PC-3 (cell line): ENCODE measurements at places on chromosomes 3 and 15. TPM values are rescaled to one million over a fixed set of nuclear protein-coding genes. Genes with fewer than 3 reads are reported as not detected.
A peak's percentile ranks its signal among the peaks of the same experiment; 100 is the strongest.

CASR gene
- not detected in 2 replicates for total RNA-seq

P2RY14 gene
- total RNA-seq, result not detected in 2 replicates

ZIC1 gene
- not detected in 2 replicates for total RNA-seq

MTFMT gene
- 15.5 and 31.3 TPM in 2 replicates for total RNA-seq

ZNF619 gene
- 3.5 and 6.0 TPM in 2 replicates for total RNA-seq

DNA sequence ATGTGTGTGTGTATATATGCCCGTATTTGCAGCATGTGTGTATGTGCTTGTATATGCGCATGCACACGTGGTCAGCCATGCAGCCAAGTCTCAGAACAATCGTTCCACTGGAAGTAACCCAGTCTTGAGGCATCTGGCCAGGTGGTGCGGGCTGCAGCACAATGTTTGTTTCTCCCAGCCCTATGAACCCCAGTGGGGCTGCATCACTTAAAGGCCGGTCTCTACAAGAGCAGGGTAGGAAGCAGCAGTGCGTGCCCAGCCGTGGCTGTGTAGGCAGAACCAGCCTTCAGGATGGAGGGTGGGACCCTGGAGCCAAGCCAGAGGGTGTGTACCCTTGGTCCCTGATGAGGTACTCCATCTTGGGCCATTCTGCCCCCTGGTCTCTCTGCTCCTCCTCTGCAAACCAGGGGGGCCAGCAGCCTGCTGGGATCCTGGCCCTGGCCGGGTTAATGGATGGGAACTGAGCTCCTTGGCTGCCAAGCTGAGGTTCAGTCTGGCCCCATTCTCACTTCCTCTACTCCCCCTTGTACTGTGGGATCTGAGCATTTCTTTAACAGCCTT is 11.8 kb downstream of the KLF13 start:
- no peak for DNase-seq

DNA sequence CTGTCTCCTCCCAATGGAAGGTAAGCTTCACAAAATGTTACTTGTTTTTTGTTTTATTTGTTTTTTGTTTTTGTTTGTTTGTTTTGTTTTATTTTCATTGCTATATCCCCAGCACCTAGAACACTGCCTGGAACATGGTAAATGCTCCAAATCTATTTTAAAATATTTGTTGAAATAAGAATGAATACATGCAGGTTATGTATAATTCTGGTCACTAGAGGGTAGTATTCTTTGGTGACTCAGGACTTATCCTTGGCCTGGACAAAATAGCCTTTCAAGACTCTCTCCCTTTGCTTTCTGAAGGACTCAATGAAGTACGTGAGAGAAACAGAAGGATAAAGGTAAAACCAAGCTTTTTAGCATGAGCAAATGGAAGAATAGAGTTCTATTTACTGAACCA is 46.9 kb upstream of the PPP2R3A start:
- DNase-seq, result peak; percentile 52

DNA sequence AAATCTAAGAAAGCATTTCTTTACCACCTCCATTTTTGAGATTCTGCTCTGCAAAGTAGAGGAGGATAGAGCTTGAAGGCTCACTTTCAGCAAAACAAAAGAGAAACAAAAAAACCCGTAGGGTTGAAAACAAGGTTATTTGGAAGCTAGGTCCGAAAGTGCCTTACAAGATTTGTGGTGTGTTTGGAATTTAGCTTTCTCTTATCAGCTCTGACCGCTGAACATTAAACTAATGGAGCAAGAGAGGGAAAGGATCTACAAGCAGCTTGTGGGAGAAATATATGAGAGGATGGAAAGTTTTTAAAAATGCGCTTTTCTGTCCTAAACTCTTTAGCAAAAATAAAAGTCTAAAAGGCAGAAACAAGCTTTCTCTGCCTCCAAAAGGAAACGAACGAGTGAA is 545.5 kb downstream of the NTRK3 start:
- no peak for DNase-seq

GRCh38 chr3:58573640-58574039 is 3.6 kb downstream of the FAM107A start:
- DNase-seq, result no peak

- peak; percentile 11 for DNase-seq
Observed at GRCh38 chr15:99385865-99386264, 134.6 kb downstream of the LRRC28 start.

GRCh38 chr3:54830658-54831057 is 97.2 kb downstream of the LRTM1 start:
- DNase-seq, result peak; percentile 75

GRCh38 chr3:12265508-12265907 is 23.4 kb upstream of the PPARG start:
- DNase-seq, result no peak

DNA sequence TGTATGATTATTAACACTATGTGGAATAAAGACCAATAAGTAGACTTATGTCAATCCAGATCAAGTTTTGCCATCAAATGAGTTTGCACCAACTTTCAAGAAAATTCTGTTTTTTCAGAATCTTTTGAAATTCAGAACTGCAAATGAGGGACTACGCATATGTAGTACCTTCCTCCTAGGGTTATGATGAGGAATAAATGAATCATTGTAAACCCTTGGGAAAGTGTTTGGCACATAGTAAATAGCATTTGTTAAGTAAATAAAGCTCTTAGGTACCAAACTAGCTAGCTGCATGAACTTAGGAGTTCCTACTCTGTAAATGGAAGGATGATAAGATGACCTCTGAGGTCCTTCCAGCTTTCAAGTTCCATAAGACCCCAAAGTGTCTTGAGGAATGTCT is 242.6 kb upstream of the SETMAR start:
- no peak for DNase-seq

- peak; percentile 17 for DNase-seq
Observed at GRCh38 chr3:136772709-136773108, 20.5 kb upstream of the STAG1 start.

DNA sequence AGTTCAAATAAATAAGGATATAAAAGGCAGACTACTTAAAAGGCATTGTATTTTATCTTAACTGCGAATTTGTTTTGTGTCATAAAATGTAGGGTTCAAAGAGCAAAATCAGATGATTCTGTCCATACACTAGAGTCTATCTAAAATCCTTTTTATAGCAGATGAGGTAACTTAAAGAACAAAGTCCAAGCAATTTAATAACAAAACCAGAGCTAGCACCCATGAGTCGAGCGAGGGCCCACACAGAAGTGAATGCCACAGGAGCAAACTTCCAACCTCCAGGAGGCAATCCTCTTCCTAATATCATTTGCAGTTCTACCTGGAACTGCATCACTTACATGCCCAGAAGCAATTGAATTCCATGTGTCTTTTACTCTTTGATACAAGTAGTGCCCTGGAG is 35.4 kb upstream of the KBTBD8 start:
- no peak for DNase-seq

DNA sequence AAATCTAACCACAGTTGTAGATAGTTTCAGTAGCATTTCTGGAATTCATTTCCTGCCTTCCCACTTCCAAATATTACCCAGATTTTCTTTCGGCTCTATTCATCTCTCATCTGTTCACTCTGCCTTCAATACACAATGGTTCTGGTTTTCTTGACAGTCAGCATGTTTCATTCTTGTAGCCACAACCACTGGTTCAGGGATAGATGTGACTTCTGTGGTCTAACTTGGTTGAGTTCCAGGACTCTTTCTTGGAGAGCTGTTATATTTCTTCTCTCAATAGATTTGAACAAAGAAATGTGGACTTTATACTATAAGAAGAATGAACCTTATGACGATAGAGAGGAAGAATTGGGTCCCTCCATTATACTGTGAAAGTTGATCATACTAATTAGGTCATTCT is 228.8 kb downstream of the NSUN3 start:
- DNase-seq, result no peak

- no peak for DNase-seq
Observed at GRCh38 chr3:107718547-107718946, 195.8 kb downstream of the BBX start.

DNA sequence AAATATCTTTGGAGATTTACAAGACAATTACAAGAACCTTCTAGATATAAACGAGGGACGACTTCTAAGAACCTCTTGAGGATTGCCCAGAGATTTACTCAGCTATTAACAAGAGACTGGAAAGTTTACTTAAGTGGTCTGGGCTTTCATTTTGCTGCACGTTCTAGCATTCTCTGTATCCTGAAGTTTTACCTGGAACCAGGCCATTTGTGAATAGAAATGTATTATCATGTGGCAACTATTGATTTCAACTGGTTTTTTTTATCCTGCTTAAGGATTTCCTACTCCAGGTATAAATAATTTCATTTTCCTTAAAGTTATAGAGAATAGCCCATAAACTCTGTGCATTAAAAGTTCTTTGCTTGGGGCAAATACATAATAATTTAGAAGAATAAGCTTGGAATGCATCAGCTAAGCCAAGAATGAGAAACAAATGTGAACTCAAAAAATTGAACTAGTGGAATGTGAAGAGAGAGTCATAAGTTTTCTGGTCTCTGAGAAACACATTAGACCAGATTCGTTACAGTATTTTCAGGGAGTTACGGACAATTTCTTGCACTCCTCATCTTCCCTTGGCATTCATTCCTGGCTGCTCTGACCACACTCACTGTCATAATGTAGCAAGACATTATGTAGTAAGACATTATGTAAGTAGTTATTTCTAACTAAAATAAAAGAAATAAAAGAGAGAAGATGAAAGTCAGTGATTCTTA is 1.3 kb downstream of the AQP9 start:
- no peak for DNase-seq

- DNase-seq, result peak; percentile 86
Observed at GRCh38 chr15:92521624-92522008, 127.9 kb downstream of the ST8SIA2 start.
